Fibroblast of mammary gland (primary cell): ENCODE measurements at places on chromosomes 13 and 19.
A peak's percentile ranks its signal among the peaks of the same experiment; 100 is the strongest.

DNA sequence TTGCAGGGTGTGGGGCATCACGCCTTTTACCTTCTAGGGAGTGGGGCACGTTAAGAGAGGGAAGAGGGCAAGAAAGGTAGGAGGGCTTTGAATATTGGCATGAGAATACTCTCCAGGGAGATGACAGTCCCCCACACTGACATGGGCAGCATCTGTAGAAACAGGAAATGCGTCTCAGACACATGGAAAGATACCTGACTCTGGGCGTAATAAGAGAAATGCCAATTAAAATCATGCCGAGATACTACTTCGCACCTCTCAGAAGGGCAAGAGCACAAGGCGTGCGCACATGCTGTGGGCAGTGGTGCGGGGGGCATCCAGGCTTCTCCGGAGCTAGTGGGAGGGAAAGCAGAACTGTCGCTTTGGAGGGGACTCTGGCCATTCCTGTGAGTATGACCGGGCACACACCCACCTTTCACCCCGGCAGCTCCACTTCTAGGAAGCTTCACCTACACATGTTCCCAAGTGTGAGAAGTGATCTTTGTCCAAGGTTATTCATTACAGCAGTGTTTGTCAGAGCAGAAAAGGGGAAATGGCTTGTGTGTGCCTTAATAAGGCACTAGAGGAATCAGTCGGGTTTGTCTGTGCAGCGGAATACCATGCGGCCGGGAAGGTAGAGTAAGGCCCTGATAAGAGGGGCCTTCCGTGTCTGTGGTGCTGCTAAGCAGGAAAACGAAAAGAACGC, 99.5 kb downstream of the SIPA1L3 start:
- no peak for DNase-seq

- DNase-seq, result peak; percentile 87
These were observed 507.9 kb downstream of the UQCRFS1 start for GRCh38 chr19:28705008-28705407.

- peak; percentile 63 for DNase-seq
These were observed 8.3 kb downstream of the IRS2 start for GRCh38 chr13:109778102-109778542.

- peak; percentile 90 for DNase-seq
These were observed 148.3 kb downstream of the PDS5B start for GRCh38 chr13:32734511-32734910.

DNA sequence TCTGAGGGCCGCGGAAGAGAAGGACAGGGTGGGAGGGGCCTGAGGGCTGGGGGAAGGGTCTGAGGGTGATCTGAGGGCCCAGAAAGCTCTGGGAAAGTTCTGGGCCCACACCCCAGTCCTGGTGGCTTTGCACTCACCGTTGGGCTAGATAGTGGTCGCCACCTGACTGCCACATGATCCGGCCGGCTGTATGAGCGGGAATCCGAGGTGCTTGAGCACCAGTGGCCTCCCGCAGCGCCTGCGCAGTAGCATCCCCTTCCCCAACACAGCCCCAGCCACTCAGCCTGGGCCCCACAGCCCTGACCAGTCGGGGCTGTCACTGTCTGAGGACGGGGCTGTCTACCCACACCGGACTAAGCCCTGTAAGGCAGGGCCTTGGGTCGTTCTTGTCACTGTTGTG, 15.0 kb downstream of the PRODH2 start:
- DNase-seq, result no peak

DNA sequence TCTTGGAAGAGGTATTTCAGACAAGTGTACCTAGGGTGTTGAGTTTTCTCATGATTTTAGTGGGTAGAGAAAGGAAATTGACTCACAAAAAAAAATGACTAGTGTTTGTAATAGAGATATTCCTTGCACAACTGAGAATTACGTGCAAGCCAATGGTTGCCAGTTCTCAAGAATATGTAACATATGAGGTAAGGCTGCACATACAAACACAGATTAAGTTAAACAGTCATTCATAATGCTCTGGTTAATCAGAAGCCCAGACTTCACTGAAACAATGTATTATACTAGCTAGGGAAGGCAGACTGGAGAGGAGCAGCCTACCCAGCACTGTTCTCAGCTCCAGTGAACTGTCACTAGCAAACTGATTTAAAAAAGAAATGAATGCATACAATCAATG, 418.3 kb downstream of the DIAPH3 start:
- peak; percentile 40 for DNase-seq

GRCh38 chr13:66087269-66087710, 1142.8 kb downstream of the PCDH9 start:
- DNase-seq, result no peak

DNA sequence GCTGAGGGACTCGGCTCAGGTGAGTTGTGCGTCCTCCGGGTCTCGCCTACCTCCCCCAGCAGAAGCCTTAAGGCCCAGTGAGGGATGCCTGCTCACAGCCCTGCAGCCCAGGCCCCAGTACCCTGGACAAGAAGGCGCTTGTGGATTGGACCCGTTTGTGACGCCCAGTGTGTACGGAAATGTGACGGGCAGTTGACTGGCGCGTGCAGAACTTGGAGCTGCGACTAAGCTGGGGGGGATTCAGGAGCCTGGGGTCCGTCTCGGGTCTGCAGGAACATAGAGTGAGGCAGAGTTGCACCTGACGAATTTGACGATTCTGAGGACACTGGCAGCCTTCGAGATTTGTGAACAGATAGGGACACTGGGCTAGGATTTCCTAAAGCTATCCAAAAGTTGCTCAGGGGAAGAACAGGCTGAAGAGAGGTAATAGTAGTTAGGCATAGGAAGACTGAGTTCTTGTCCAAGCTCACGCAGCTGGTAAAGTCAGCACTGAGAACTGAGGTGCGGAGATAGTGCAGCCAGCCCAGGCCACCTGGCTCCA, 519 bp downstream of the ZNF551 start:
- peak; percentile 8 for DNase-seq

- no peak for DNase-seq
These were observed 295.1 kb upstream of the SLITRK5 start for GRCh38 chr13:87376081-87376480.

DNA sequence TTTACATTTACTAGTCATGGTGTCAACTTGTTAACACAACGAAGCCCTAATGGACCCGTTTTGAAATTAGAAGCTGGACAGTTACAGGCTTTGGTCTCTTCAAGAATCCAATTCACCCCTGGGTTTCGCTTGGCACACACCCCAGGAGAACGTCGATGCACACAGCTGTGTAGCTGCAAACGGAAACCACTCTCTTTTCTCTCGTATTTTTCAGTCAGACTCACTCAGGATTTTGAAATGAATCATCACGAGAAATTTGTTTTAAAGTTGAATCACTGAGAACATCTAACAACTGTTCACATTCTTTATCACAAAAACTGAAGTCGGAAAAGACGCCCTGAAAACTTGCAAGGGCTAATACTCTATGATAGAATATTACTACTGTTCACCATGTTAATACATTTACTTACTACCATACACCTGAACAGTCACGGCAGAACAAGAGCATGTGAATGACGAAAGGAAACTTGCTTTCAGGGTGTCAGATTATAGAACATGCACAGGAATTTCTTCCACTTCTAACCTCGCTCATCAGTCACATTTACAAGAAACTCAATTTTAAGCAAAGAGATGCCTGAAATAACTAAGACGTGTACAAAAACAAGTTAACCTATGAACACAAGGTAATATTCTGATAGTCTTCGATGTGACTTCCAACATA, 4.7 kb downstream of the PNMA8A start:
- DNase-seq, result peak; percentile 92

DNA sequence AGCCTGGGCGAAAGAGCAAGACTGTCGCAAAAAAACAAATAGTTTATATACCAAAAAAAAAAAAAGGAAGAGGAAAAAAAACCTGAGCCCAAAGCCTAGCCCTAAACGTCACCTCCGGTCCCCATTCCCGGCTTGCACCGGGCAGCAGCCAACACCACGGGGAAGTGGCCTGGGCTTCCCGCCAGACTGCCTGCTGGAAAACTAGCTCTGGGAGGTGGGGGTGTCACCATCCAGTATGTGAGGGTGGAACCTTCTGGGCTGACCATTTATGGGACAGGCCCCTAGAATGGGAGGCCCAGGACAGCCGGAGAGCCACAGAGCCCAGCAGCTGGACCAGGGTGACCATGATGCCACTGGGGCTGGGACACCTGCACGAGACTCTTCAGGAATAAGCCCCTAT, 37.3 kb downstream of the IL12RB1 start:
- DNase-seq, result peak; percentile 31
